Endothelial cell of umbilical vein (primary cell): ENCODE measurements at places on chromosomes 7 and 10.

GRCh38 chr10:73717556-73717955 lies 19.6 kb upstream of the AGAP5 start:
- no peak for DNase-seq

GRCh38 chr10:36441557-36441956 lies 683.8 kb upstream of the ANKRD30A start:
- peak; percentile 65 for DNase-seq

- DNase-seq: no peak
Measured at GRCh38 chr7:128260069-128260795, 19.2 kb downstream of the LEP start.

GRCh38 chr10:118758449-118758848 lies 3.7 kb upstream of the CACUL1 start:
- DNase-seq: no peak

- DNase-seq: no peak
Measured at GRCh38 chr10:20877986-20878983, 18.8 kb downstream of the NEBL start.
